Sciatic nerve (tissue), 2 donors: ENCODE measurements at places on chromosomes 5 and 9. TPM values are rescaled to one million over a fixed set of nuclear protein-coding genes. Genes with fewer than 3 reads are reported as not detected.

Gene OBP2B
- total RNA-seq, result not detected

Gene FAM151B
- 3.9 TPM for total RNA-seq

Gene ISOC1
- total RNA-seq, result 20.1 TPM

Gene ENG
- total RNA-seq, result 285 TPM

Gene AGTPBP1
- total RNA-seq, result 31.6 TPM

Gene ADAMTSL1
- total RNA-seq, result 61.8 TPM

Gene SPATA31A6
- total RNA-seq, result not detected

Gene TIMD4
- not detected for total RNA-seq

Gene DMRT2
- 2.4 TPM for total RNA-seq

Gene IQGAP2
- total RNA-seq, result 57.5 TPM

Gene ENTREP1
- total RNA-seq, result 2.9 TPM

Gene AHRR
- 5.1 TPM for total RNA-seq

Gene RPP25L
- 17.0 TPM for total RNA-seq

Gene G3BP1
- total RNA-seq, result 151 TPM

Gene ELOVL7
- total RNA-seq, result 32.1 TPM

Gene NRG2
- total RNA-seq, result 1.7 TPM

Gene PHYHD1
- 38.7 TPM for total RNA-seq

Gene TPRN
- total RNA-seq, result 8.8 TPM

Gene SH3RF2
- 3.0 TPM for total RNA-seq

Gene GRIA1
- 1.4 TPM for total RNA-seq

Gene HK3
- 21.1 TPM for total RNA-seq

Gene OGN
- 71.7 TPM for total RNA-seq

Gene PDE6A
- not detected for total RNA-seq

Gene WNT8A
- total RNA-seq, result not detected

Gene PLAA
- total RNA-seq, result 21.8 TPM

Gene PCDHGA12
- 12.1 TPM for total RNA-seq

Gene HRH2
- total RNA-seq, result 4.3 TPM

Gene TEX48
- not detected for total RNA-seq

Gene TMC1
- 0.36 TPM for total RNA-seq

Gene MLANA
- total RNA-seq, result not detected

Gene PCDHA9
- 0.45 TPM for total RNA-seq

Gene SLCO6A1
- not detected for total RNA-seq

Gene ADAMTS2
- total RNA-seq, result 25.3 TPM

Gene GMCL2
- not detected for total RNA-seq

Gene ADGRD2
- not detected for total RNA-seq

Gene STKLD1
- 2.6 TPM for total RNA-seq

Gene TNC
- total RNA-seq, result 28.6 TPM

Gene RASEF
- total RNA-seq, result 0.09 TPM

Gene CERT1
- total RNA-seq, result 44.6 TPM

Gene PCDHB6
- 2.4 TPM for total RNA-seq

Gene NUTM2F
- total RNA-seq, result not detected

Gene TMEM252
- not detected for total RNA-seq

Gene ZFAND5
- 222 TPM for total RNA-seq

Gene CDC25C
- total RNA-seq, result not detected

Gene GARIN3
- not detected for total RNA-seq

Gene ZBTB5
- 11.3 TPM for total RNA-seq

Gene DCTN4
- 69.4 TPM for total RNA-seq

Gene CHSY3
- 4.0 TPM for total RNA-seq

Gene CMYA5
- total RNA-seq, result 8.4 TPM

Gene NFIB
- 137 TPM for total RNA-seq

Gene LCN9
- total RNA-seq, result not detected

Gene GRXCR2
- total RNA-seq, result not detected

Gene CAMK4
- 2.2 TPM for total RNA-seq

Gene GFI1B
- not detected for total RNA-seq

Gene ARL14EPL
- total RNA-seq, result not detected

Gene DPYSL3
- 81.2 TPM for total RNA-seq

Gene CCL19
- 1.3 TPM for total RNA-seq

Gene AGXT2
- total RNA-seq, result not detected

Gene EPB41L4A
- 29.4 TPM for total RNA-seq

Gene KIF20A
- total RNA-seq, result 0.67 TPM
